ENCODE measurements at places on chromosomes 6 and 20.

GRCh38 chr6:98639089-98639635 is 195.2 kb upstream of the POU3F2 start:
- no peak for DNase-seq

DNA sequence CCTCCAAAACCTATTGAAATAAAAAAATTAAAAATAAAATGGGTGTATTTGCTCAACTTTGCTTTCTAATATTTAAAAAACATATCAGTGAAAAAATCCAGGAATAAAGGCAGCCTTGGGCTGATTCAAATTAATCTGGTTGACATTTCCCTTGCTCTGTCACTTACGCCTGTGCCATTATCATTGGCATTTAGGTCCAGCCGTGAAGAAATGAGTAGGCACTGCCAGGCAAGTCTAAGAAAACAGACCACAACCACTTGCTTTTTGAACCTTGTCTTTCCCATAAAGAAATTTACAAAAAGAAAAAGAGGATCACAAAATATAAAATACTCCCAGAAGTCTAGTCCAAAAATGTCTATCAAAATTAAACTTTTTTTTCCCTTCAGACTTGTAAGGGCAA is 59.2 kb upstream of the HBS1L start:
- no peak for DNase-seq

DNA sequence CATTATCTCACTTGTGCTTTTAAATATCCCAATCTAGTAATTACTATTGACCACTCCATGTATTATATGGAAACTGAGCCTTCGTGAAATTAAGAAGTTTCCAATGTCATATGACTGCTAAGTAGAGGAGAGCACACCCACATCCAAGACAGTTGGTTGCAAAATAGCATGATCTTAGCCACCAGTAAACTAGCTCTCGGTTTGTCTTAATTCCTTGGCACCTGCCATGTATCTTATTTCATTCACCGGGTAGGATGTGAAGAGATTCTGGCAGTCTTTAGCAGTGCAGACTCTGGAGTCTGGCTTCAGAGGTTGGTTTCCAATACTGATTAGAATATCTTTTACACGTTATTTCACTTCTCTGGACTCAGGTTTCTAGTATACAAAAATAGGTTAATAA is 270.3 kb downstream of the LAMA2 start:
- no peak for DNase-seq

DNA sequence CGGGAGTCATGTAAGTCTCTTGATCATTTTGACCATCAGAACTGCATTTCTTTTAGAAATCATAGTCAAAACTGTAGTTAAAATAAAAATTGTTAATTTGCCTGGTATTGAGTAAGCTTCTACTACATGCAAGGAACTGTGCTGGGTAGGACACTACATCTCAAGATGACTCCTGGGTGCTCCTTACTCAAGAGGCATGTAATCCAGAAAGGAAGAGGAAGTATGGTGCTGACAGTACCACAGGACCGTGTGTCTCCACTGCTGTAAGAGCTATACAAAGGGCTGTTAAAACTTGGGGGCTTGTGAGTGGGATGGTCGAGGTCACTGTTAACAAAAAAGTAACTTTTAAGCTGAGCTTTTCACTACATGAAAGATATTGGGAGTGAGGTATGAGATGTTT is 508.3 kb upstream of the SOX4 start:
- no peak for DNase-seq

GRCh38 chr20:61385296-61385695 is 133.2 kb downstream of the CDH4 start:
- DNase-seq: no peak

DNA sequence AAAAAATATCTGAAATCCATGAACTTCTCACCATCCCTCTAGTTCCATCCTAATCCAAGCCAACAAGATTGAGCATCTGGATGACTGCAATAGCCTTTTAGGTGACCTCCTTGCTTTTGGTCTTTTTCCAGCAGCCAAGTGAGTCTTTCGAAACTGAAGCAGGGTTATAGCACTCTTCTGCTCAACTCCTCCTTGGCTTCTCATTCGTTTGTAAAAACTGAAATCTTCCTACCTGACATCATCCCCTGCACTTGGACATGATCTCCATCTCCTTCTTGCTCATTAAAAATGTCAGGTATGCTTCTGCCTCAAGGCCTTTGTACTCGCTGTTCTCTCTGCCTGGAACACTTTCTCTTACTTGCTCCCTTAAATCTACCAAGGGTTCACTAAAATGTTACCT is 46.0 kb downstream of the STX7 start:
- DNase-seq: no peak

DNA sequence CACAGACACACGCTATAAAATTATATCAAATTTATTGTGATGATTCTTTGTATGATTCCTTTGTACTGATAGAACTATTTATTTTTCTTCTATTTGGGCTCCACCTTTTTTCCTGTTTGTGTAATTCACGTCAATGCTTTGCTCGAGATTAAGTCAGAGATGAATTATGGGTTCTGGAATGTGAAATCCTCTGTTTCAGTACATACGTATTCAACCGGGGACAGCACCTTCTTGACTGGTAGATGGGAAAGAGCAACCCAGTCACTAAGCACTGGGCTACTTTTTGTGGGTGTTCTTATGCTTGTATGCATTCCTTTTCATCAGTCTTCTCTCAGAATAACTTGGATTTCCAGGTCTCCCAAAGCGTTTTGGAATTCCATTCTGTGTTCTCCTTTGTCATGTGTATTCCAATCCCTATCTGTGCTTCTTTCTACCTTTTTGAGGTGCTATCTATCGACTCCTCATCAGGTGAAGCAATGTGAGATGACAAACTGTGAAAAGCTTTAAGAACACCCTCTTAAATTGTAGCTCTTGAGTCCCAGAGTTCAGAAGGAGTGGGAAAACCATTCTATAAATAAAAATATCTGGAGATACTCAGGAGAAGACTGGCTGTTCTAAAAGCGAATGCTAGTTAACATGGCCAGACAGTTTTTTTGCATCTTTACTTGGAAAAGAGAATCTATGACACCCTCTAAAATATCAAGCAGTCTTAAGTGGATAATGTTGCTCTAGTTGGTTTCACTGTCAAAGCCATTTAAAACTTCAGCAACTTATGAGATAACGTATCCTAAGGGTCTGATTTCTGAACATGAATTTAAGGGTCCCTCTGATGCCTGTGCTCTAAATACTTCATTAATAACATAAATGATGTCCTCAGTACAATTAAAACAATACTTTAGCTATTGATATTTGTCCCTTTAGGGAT is 197.7 kb upstream of the PREP start:
- DNase-seq: no peak

- DNase-seq: no peak
Measured at GRCh38 chr6:163173741-163174140, 240.8 kb upstream of the QKI start.

- DNase-seq: no peak
Measured at GRCh38 chr6:136775081-136775480, 17.2 kb downstream of the MAP3K5 start.
